Activated CD8-positive, alpha-beta memory T cell treated with anti-CD3 and anti-CD28 coated beads, Interleukin-2, amount 50 U/mL, for 4 hours (primary cell): ENCODE measurements at places on chromosomes 3 and 15.

DNA sequence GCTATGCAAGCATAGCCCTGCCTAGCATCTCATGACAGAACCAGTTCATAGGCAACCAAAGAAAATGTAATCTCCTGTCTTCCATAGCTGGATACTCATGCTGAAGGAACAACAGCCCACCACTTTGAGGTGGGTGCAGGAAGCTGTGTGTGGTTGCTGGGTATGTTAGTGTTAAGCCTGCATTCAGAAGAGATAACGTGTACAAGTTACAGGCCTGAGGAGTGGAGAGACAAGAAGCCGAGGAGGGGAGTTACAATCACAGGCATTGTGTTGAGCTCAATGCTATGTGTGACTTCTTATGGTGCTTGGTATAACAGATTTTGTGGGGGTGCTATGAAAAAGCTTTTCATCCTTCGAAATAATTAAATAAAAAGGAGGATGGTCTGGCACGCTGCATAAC lies 42.8 kb upstream of the SECISBP2L start:
- no peak for DNase-seq

DNA sequence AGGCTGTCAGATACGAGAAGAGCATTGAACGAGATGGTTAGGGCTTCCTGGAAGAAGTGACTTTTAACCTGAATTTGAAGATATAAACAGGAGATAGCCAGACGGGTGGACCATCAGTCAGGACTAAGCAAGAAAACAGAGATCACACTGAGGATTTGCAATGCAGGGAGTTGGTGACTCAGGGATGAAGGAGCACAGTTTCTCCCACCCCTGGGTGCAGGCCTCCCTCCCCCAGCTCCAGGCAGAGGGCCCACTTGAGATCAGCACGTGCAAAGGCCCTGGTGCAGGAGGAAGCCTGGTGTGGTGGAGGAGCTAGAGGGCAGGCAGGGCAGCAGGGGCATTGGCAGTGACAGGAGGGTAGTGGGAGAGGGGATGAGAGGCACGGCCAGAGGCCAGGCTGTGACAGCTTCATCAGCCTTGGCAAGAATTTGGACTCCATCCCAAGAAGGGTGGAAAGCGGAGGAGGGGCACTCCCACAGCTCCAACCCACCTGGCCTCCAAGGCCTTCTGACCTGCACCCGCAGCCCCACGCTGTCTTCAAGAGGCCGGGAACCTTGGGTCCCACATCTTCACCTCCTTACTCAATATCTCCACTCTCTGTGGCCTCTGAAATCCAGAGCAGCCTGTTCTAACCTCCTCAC lies 8.7 kb upstream of the PCSK6 start:
- DNase-seq, result no peak

- DNase-seq, result no peak
Measured at GRCh38 chr3:81713031-81713430, 48.4 kb downstream of the GBE1 start.

- DNase-seq, result no peak
Measured at GRCh38 chr3:103977417-103977816, 1389.3 kb upstream of the ALCAM start.

DNA sequence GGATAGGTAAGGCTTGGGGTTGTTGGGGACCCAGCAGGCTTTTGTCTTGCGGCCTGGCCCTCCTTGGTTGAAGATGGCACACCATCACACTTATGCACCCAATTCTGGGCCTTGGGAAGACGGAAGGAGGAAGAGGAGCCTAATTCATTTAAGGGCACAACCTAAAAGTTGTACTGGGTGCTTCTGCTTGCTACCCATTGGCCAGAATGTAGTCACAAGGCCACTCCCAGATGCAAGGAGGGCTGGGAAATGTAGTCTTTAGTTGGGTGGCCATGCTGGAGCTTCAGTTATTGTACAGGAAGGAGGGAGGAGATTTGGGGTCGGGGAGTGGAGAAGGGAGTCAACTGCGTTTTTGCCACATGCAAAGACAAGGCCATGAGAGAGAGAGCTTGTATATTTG lies 109.2 kb downstream of the TMEM266 start:
- DNase-seq, result no peak

DNA sequence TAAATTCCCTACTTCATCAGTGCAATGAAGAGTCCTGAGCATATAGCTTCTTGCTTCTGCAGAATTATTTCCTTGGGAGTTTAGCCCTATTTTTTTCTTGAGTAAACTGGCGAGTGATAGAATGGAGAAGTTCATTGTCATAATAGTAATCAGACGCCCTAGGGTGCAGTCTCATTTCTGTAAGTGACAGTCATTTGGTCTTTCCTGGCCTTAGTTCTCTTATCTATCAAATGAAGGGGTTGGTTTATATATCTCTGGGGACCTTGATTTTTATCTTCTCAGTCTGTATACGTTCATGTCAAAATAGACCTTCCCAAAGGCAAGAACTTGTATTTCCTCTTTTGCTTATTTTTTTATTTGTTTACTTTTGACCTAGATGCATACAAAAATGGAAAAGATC lies 9.9 kb upstream of the ALPK3 start:
- no peak for DNase-seq

DNA sequence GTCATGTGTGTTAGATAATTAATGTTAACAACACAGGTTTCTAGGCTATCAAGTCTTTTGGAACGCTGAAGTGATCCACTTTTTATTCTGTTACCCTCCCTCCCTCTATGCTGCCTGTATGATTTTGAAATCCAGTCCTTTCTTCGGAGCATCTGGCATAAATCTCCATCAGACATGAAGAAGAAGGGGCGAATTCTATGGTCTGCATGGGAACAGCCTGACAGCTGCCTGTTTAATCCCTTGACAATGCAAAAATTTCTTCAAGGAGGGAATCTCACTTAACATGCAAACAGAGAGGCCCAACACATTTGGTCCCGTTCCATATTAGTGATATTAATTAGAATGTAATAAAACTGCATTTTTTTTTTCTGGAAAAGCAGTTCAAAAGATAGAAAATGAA lies 145.2 kb downstream of the VGLL3 start:
- DNase-seq, result no peak

GRCh38 chr3:170359178-170359704 lies 1.7 kb downstream of the SKIL start:
- no peak for DNase-seq

DNA sequence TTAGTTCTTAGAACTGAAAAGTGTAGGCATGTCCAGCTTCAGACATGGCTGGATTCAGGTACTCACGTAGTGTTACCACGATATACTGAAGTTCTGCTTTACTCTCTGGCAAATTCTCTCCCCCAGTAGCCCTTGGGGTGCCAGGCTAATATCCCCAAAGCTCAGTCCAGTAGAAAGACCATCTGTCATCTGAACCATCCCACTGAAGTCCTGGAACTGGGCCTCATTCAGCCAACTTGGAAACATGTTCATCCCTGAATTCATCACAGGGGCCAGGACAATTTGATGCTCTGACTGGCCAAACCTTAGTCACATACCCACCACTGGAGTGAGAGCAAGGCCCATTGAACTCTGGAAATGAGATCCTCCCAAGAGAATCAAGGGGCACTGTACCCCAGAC lies 8.2 kb downstream of the EFCC1 start:
- no peak for DNase-seq

DNA sequence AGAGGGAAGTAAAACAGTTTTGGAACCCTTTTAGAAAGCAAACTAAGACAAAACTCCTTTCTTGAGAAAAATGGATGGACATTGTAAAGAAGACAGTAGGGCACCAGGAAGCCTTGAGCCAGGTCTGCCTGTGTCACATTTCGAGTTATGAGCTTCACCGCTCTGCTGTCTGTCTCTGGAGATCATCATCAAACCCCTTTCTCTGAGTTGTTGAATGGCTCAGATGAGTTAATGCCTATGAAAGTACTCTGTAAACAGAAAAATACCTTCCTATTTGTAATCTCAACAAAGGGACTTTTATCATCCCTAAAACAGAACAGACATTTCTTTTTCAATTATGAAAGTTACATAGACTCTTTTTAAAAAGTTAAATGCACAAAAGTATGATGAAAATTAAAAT lies 145.8 kb downstream of the LPP start:
- DNase-seq, result no peak
